ENCODE measurements at places on chromosomes 2 and 18.

DNA sequence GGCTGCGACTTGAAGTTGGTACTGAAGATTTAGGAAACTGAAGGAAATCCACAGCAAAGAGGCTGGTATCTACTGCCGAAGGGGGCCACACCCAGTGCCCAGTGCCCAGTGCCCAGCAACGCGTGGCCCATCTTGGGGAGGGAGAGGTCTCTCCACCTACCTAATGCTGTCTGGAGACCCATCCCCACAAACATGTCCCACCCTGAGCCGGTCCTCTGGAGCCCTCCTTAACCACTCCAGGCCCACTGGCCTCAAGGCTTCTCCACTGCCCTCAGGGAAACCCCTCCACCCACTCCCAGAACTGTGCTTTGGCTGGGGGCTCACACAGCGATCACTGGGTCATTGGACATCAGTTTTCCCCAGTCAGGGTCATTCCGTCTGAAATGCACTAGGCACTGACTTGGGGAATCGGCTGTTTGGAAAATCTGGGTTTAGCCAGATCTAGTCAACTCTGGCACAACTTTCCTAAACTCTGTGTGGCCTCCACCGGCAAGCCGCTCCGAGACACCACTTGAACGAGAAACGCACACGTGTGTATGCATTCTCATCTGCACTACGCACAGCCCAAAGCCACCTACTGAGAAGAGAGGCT is 20.1 kb downstream of the GPR55 start:
- no peak for DNase-seq

GRCh38 chr2:67851956-67852824 is 210.6 kb downstream of the C1D start:
- DNase-seq: no peak

- no peak for DNase-seq
Measured at GRCh38 chr2:148960483-148960882, 78.0 kb upstream of the LYPD6B start.

GRCh38 chr2:226057365-226057764 is 657.9 kb downstream of the NYAP2 start:
- no peak for DNase-seq

DNA sequence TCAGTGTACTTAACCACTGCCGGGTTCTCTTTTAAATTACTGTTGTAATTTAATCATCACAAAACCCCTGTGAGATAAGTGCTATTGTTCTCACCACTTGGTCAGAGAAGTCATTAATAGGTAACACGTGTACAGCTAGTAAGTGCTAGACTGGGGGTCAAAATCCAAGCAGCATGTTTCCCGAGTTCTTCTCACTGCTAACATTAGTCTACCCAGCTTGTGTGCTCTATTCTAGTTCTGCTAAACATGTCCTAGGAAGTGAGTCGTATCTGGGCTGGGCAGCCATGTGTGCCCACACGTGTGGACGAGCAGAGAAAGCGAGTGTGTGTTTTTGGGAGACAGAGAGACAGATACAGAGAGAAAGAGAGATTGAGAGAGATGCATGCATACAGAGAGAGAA is 94.1 kb downstream of the BIN1 start:
- no peak for DNase-seq

GRCh38 chr18:3279201-3280185 is 17.6 kb downstream of the MYL12B start:
- no peak for DNase-seq

GRCh38 chr2:163812926-163813520 is 77.2 kb upstream of the FIGN start:
- DNase-seq: no peak

DNA sequence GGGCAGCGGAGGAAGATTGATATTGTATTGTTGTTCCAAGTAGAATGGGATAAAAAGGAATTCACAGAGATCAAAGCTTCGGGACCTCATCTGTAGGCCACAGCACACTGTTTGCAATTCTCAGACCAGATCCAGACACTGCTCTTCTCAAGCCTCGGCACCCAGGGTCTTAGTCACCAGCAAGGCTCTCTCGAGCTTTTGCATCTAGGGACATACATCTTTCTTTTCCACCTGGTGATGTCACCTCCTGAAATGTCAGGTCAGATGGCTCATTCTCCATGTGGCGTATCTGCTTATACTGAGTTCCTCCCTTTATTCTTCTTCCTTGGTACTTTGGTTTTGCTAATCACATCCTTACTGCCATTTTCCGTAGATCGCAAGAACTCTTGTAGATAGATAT is 42.9 kb upstream of the SNTG2 start:
- no peak for DNase-seq

GRCh38 chr2:231667496-231667895 is 40.8 kb upstream of the PTMA start:
- DNase-seq: no peak

- peak; percentile 35 for DNase-seq
Measured at GRCh38 chr2:222903234-222904220, 42.7 kb downstream of the ACSL3 start.

DNA sequence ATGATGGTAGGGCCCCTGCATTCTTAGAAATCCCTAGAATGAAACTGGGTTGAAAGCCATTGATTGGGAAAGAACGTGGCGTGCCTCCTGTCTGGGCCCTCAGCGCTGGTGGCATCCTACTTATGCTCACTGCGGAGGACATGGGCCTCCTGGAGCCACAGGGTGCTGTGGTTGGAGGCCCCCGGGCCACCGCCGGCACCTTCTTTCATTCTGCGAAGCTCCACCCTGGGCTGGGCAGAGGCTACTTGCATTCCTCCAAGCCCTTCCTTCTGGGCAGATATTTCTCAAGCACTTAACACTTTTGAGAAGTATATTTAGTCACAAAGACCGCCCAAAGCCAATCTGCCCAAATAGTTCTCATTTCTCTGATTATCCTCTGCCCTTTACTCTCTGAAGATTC is 311.9 kb downstream of the MYCN start:
- DNase-seq: no peak

GRCh38 chr2:26139269-26140183 is 33.4 kb upstream of the GAREM2 start:
- no peak for DNase-seq

DNA sequence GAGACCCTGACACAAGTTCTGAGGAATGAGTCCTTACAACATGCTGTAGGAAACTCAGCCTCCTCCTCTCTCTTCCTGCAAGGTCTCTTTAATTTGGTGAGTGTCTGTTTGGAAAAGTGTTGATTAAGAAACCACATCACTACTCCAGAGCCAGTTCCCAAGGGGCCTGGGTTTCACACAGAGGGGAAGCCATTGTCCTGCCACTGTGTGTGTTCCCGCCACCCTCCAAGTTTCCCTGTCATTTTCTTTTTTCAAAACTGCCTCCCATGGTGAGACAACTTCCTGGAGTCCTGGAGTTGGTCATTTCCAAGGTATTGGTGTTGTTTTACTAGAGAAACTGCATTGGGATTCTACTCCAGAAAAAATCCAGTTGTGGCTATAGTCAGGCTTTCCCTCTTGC is 232.0 kb upstream of the PARD3B start:
- DNase-seq: no peak

GRCh38 chr2:231117148-231117547 is 7.7 kb downstream of the HTR2B start:
- no peak for DNase-seq

DNA sequence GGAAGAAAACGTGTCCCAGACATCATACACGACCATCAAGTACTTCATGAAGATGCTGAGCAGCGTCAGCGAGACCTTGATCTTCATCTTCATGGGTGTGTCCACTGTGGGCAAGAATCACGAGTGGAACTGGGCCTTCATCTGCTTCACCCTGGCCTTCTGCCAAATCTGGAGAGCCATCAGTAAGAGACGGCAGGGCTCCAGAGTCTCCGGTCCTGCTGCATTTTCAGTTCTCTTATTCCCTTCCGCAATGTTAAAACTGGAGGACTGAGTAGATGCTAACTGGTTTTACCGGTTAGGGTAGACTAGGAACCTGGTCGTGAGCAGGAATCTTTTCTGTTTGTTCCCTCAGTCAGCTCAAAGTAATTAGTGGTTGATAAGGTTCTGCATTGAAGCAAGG is 32.3 kb downstream of the SLC9A4 start:
- DNase-seq: no peak

GRCh38 chr2:34365512-34365911 is 766.4 kb upstream of the FAM98A start:
- DNase-seq: no peak

DNA sequence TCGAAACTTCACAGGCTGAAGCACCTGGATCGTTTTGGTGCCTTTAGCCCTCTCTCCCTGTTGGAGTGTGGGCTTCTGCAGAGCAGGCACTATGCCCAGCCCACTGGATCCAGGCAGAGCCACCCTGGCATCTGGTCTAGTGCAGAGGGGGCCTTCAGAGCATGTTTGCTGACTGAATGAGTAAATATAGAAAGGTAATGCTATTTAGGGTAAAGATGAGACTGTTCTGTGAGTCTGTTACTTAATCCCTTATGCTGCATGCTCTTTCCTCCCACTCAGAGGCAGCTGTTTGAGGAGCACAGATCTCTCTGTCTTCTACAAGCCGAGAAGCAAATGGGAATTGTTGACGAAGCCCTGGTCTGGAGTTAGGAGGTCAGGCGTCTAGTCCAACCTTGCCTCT is 130.2 kb downstream of the RGPD3 start:
- DNase-seq: no peak

DNA sequence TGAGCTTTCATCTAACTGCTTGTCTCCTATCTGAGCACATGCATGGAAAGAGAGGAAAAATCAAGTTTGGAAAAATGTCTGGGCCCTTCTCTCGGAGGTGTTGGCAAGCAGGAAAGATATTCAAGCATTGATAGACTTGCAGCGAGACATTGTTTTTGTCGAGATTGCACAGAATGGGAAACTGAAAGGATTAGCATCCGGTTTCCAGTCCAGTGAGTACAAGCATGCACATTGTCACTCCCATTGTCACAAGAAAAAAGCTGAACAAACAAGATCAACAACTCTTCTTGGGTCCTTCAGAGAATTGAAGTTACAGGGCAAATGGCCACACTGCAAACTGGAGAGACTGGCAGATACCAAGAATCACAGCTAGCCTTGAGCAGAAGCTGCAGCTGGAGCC is 19.6 kb upstream of the MC5R start:
- no peak for DNase-seq

DNA sequence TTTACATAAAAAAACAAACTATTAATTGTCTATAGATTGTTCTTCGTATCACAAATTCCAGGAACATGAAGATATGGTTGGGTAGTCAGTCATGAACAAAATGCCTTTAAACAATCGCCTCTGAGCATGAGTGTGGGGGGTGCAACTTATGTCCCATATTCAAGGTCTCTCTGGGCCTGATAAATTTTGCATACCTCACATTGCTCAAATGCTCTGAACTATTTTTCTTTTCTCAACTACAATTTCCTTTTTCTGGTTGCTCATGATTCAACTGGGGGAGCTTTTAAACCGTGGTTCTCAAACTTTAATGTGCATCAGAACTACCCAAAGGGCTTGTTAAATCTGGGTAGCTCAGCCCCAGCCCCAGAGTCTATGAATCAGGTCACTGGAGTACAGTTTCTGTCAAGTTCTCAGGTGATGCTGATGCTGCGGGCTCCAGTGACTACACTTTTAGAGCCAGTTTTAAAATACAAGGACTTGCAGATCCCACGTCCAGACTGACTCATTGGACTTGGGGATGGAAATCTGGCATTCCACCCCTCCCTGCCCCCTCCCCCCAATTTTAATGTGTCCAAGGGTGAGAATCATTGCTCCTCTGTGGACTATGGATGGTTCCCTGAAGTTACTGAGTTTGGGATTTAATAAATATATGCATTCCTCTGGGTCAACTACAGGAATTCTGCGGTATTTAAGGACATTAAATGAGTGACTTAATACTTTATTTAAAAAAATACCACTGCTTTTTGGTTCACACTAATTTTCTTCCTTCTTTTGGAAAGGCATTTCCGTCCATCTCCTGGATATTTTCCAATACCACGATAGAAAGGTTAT is 1.5 kb upstream of the GPD2 start:
- DNase-seq: no peak

DNA sequence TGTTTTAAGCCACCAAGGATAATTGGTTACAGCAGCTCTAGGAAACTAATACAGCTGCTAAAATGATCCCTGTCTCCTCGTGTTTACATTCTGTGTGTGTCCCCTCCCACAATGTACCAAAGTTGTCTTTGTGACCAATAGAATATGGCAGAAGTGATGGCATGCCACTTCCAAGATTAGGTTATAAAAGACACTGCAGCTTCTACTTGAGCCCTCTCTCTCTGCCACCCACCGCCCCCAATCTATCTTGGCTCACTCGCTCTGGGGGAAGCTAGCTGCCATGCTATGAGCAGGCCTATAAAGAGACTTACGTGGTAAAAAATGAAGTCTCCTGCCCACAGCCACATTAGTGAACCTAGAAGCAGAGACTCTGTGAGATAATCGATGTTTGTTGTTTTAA is 3.5 kb upstream of the IL1F10 start:
- DNase-seq: no peak

Data from NCI-H1436 (cell line).